Left renal cortex interstitium (tissue), 4 donors: ENCODE measurements at places on chromosomes 13 and 19. TPM values are rescaled to one million over a fixed set of nuclear protein-coding genes. Genes with fewer than 3 reads are reported as not detected.
A peak's percentile ranks its signal among the peaks of the same experiment; 100 is the strongest.

DNA sequence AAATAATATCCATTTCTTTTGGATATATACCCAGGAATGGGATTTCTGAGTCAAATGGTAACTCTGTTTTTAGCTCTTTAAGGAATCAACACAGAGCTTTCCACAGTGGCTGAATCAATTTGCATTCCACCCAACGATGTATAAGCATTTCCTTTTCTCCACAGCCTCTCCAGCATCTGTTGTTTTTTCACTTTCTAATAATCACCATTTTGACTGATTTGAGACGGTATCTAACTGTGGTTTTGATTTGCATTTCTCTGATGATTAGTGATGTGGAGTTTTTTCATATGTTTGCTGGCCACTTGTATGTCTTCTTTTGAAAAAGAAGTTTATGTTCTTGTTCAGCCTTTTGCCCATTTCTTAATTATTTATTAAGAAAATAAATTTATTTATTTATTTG is 352.2 kb upstream of the OBI1 start:
- no peak for DNase-seq

- no peak for DNase-seq
These were observed 13.2 kb upstream of the LATS2 start for GRCh38 chr13:21074546-21074945.

- DNase-seq = no peak
These were observed 89.2 kb downstream of the RGCC start for GRCh38 chr13:41546372-41547190.

DNA sequence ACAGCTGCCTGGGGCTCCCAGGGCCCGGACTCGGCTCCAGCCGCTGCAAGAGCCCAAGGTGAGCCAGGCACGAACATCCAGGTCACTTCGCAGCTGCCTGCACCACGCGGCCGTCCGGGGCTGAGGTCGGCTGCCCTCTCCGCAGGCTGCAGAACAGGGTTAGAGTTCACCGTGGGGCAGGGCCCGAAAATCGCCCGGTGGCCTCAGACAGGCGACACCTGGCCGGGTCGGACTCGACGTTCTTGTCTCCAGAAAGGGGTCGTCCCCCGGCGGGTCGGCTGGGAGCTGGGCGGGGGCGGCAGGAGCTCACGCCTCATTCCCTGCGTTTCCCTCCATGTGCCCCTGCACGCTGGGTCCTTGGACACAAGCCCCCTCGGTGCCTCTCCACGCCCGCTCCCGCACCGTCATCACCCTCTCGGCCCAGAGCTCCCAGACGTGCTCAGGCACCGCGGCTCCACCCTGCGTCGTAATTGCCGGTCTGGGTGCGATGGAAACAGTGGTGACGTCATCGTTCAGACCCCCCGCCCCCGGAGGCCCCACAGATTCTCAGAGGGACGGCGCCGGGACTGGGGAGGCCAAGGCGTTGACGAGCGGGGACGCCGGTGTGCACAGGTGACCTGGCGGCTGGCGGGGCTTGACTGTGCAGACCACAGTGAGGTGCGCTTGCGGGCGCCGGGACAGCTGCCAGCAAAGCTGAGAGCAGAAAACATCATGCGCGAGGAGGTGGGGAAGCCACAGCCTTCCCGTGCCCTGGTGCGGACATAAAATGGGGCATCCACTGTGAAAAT is 4.0 kb upstream of the GRIN3B start:
- DNase-seq = no peak

GRCh38 chr19:10003271-10003670 is 7.0 kb downstream of the COL5A3 start:
- no peak for DNase-seq

- DNase-seq = no peak
These were observed 328 bp downstream of the CYP4F12 start for GRCh38 chr19:15673176-15673654.

GRCh38 chr13:36382030-36382429 is 35.8 kb upstream of the SPART start:
- no peak for DNase-seq

- DNase-seq = peak; percentile 76
These were observed 2.9 kb downstream of the WDR83 start for GRCh38 chr19:12669270-12670158.

- DNase-seq = no peak
These were observed 14.5 kb upstream of the TRPC4 start for GRCh38 chr13:37884026-37884425.

- no peak for DNase-seq
These were observed 718.6 kb downstream of the DACH1 start for GRCh38 chr13:71148396-71148795.

DNA sequence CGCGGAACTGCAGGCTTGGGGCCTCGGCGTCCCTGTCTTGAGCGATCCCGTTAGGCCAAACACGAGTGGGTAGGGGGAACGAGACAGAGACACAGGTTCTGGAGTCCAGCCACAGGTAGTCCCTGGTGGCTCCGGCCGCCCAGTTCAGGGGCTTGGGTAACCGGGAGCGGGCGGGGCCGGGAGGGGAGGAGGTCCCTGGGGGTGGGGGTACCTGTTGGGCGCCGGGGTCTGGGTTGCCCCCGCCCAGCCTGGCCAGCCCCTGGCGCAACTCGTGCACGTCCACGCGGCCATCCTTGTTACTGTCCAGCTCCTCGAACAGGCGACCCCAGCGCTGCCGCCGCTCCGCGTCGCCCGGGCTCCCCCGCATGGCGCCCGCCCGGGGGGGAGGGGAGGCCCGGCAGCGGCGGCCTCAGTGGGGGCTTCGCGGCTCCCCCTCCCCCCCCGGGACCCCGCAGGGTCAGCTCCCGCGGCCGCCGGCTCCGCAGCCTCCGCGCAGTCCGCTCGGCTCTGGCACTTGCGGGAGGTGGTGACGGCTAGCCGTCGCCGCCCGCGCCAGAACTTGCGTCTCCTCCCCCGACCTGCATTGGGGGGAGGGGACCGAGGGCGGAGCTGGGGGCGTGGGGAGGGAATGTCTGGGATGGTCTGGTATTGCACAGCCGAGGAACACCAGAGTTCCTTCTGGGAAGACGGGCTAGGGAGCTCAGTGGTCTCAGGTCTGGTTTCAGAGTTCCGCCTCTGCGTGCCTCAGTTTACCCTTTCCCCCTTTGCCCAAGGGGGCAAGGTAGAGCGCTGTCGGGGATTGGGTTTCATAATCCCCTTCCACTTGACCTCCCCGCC is at the start of gene SLC25A23:
Gene SLC25A23, minus strand, starts transcription at position 531 of the 837 bp plus-strand sequence. Its CDS starts 164 bp downstream, at position 367.
- peak; percentile 66 for DNase-seq

FCGBP gene
- 5.1 TPM for polyA plus RNA-seq

ZNF730 gene
- polyA plus RNA-seq = 4.4 TPM

TEX101 gene
- polyA plus RNA-seq = not detected
